ENCODE measurements at places on chromosomes 11 and 22.

- no peak for DNase-seq
Observed at GRCh38 chr11:103031834-103032233, 60.1 kb downstream of the DCUN1D5 start.

DNA sequence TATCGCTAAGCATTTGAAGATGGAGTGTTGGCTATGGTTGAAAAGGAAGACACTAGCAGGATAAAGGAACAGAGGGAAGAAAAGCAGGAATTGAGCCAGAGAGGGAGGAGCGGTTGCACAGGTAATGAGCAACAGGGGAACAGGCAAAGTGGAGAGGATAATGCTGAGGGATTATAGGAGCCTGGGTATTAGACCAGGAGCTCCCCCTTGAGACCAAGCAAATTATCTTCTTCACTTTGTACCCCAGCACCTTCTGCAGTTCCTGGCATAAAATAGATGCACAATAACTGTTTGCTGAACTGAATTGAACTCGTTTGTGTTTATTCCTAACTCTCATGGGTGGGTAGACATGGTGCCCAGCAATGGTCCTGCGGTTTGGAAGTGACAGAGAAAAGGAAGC, 54.6 kb upstream of the OR5P2 start:
- no peak for DNase-seq

GRCh38 chr22:44482776-44483175, 15.3 kb downstream of the RTL6 start:
- DNase-seq: no peak

DNA sequence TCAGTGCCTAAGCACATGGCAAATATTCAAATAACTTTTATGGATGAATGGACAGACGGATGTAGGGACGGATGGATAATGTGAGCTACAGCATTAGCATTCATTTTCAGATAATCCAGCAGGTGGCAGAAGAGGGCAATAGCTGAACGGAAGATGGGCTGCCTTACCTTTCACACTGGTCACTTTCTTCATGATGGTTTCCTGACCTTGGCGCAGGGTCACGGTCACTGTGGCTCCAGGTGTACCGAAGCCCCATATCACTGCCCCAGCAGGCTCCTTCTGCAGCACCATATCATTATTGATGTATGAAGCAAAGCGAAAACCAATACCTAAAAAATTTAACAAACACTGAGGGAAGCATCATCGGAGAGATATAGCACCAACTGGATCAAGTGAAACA, 4.3 kb downstream of the SIAE start:
- DNase-seq: no peak

DNA sequence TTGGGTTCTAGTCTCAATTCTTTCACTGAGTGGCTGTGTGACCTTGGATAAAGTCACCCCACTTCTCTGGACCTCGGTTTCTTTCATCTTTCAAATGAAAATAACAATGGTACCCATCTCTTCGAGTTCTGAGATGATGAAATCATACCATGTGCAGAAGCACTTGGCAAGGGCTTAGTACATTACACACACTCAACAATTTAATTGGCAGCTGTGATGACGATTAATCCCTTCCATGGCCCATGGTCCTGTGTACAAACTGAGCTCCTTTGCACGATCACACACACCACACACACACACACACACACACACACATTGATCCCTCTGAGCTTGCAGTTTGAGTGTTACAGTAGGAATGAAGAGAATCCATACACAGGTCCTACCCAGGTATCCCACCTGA, 103.4 kb upstream of the ASPHD2 start:
- DNase-seq: no peak

- no peak for DNase-seq
Observed at GRCh38 chr22:19943082-19944026, 1.7 kb upstream of the TXNRD2 start.
